ENCODE measurements at places on chromosomes 4 and X.

GRCh38 chrX:2901367-2902036 lies 27.6 kb downstream of the ARSD start:
- no peak for DNase-seq

DNA sequence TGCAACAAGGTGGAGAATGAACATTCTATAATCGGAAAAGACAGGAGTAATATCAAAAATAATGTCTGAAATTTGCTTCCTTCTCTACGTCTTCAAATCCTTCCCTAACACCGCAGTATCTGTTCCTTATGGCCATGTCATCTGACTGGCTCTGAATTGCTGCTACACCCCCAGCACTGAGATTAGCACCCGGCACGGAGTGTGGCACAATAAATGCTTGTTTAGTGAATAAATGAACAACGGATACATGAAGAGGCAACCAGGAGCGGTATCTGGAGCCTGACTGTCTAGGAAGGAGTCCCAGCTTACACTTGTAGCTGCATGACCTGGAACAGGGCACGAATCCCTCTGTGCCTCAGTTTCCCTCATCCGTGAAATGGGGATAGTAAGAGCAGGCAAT lies 164.3 kb downstream of the AFAP1 start:
- DNase-seq: no peak

- DNase-seq: no peak
Measured at GRCh38 chr4:1201851-1202525, 29.6 kb upstream of the SPON2 start.

DNA sequence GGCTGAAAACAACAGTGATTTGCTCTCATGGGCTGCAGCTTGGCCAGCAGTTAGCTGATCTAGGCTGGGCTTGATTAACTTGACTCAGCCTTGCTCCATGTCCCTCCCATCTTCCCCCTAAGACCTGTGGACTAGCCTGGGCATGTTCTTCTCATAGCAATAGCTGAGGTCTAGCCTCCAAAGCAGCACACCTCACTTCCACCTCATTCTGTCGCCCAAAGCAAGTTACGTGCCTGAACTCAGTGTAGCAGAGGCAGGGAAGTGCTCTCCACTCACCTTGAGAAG lies 62.2 kb downstream of the EVC start:
- DNase-seq: peak; percentile 59

DNA sequence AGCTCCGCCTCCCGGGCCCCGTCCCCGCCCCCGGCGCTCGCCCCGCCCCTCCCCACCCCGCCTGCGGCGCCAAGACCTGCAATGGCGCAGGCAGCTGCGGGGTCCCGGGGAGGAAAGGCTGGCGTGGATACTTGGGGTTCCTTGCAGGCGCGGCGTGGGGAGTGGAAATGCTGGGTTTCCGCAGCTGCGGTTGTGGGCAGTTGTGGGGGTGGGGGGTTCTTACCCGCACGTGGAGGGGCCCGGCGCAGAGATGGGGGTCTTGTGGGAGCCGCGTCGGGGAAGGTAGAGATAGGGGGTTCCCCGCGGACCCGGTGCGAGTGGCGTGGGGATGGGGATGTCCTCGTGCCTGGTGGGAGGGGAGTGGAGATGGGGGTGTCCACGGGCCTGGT lies 680 bp upstream of the ASMTL start:
- DNase-seq: peak; percentile 32

DNA sequence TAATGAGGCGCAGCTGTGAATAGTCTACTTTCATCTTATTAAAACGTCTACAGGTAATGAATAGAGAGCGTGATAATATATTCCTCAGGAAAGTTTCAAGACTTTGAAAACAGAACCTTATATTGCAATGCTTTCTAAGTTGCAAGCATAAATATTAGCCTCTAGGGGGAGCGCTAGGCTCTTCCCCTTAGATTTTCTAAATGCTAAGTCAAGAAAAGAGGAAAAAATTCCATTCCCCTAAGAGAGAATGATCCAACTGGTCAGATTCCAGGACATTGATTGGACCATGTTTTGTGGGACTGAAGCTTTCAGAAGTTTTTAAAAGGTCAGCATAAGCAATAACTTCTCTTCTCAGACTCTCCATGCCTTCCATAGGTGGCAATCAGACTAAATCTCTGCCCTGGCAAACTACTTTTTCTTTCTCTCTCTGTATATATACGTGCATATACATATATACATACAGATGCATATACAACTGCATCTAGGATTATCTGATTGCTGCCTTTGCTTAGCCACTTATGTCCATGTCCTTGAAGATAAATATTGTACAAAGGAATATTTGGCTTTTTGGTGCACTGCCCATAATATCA lies 492.9 kb downstream of the INPP4B start:
- peak; percentile 63 for DNase-seq

GRCh38 chr4:1715002-1715758 lies 3.1 kb upstream of the SLBP start:
- no peak for DNase-seq

GRCh38 chr4:95124906-95125504 lies 367.2 kb downstream of the BMPR1B start:
- DNase-seq: peak; percentile 27

DNA sequence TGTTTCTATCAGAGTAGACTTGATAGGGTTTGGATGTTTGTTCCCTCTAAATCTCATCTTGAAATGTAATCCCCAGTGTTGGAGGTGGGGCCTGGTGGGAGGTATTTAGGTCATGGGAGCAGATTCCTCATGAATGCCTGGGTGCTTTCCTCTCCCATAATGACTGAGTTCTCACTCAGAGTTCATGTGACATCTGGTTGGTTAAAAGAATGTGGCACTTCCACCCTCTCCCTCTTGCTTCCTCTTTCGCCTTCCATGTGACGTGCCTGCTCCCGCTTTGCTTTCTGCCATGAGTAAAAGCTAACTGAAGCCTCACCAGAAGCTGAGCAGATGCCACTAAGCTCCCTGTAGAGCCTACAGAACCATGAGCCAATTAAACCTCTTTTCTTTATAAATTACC lies 47.3 kb upstream of the SRPX start:
- no peak for DNase-seq

DNA sequence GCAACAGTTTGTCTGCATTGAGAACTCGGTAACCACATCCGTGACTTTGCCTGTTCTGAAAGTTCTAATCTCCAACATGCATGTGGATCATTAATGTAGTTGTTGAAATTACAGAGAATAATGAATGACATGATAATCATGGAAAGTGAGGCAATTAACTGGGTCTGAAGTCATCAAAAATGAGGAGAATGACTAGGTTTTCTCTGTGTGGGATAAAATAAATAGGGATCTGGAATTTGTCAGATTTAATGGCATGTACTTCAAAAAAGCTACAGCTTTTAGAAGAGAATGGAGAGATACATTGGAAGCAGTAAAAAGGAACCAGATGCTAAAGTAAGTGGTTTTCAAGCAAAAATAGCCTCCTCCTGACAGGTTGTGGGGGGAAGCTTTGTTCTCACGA lies 59.3 kb downstream of the AFM start:
- no peak for DNase-seq

DNA sequence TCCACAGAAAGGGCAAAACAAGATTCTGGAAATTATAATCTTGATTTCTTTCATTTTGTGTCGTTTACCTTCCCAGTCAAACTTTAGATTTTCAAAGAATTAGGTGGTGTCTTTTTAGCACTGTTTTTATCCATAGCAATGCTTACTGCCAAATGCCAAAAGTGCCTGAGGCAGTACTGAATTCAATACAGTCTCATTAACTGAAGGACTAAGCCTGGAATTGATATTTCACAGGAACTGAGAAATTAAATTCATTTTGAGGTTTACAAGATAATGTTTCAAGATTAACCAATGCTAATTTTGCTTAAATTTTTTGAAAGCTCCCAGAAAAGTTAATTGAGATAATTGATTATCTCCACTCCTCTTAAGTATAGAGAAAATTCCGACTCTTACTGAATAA lies 68.8 kb upstream of the ARHGAP24 start:
- no peak for DNase-seq

DNA sequence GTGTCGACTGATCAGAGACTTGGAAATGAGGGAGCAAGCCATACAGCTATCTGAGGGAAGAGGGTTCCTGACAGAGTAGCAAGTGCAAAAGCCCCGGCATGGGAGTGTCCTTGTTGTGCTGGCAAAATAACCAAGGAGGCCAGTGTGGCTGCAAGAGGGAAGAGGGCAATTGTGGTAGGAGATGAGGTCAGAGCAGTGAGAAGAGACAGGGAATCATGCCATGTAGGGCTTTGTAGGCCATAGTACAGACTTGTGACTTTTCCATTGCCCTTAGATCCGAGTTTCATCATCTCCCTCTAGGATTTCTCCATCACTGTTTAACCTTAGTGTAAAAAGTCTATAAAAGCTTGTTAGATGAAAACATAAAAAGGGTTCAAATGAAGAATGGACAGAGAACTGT lies 76.2 kb downstream of the DOCK11 start:
- no peak for DNase-seq

DNA sequence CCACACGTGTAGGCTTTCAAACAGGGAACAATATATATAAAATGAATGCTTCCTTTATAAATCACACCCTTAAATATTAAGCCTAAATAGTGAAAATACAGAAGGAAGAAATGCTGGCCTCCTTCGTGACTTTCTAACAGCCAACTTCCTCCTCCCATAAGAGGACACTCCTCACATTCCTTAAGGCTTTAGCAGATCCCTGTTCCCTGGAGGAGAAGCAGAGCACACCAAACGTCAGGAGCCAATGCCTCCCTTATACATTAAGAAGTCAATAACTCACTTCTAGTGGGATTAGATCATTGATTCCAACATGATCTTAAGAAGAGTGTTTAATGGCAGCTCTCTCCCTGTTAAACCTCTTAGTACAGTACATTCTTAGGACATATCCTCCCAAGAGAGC lies 108.4 kb upstream of the FAM241A start:
- DNase-seq: no peak

- no peak for DNase-seq
Measured at GRCh38 chr4:87734084-87734483, 65.3 kb upstream of the IBSP start.

- DNase-seq: no peak
Measured at GRCh38 chr4:145299380-145300076, 119.1 kb upstream of the OTUD4 start.

GRCh38 chrX:40082447-40083119 lies 15.2 kb downstream of the BCOR start:
- no peak for DNase-seq

GRCh38 chrX:130082244-130083106 lies 27.8 kb downstream of the ELF4 start:
- DNase-seq: no peak

DNA sequence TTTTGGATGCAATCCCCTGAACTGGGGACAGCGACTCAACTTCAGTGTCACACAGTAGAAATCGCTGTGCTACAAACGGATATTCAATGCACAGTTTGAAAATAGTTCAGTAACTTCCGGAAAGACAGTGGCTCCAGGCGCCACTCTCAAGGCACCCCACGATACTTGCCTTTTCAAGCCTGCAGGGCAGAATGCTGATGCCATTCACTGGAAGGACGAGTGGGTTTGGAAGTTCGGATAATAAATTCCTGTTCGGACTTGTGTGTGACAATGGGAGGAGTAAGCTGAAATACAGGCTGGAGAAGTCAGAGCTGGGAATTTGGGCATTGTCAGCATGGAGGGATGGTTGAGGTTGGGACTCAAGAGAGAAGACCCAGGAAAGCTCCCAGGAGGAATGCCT lies 64.3 kb upstream of the HELT start:
- no peak for DNase-seq

DNA sequence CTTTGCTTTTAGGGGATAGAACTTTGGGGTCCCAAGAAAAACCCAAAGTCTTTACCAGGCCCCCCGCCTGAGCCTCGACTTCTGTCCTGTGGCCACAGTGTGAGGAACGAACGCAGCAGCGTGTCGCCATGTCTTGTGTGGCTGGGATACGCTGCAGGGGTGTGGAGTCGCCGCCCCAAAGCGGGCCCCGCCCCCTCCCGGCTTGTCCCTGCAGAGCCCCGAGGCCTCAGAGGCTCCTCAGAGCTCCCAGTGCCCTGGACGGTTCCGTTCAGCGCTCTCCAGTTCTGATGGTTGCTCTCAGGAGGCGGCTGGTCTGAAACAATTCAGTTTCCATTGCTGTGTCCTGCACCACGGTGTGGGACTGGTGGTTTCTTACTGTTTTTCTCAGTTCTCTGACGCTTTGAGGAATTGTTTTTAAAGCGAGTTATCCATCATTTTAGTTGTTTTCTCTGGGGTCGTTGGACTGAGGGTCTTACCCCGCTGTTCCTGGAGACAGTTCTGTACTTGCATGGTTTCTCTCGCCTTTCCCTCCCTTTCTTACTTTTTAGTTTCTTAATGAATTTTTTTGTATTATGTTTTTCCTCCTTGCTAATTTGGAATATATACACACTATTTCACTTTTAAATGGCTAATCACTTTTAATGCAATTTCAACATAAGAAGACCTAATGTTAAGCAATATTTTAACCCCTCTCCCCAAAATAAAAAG lies 1.6 kb upstream of the IDUA start:
- no peak for DNase-seq

DNA sequence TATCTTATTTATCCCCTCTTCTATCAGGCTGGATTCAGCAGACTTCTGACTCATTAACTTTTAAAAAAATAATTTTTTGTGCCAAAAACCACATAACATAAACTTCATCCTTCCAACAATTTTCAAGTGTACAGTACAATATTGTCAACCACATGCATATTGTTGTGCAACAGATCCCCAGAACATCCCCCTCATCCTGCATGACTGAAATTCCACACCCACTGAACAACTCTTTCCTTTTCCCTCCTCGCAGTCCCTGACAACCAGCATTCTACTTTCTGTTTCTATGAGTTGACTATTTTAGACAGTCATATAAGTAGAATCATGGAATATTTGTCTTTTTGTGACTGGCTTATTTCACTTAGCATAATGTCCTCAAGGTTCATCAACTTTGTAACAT lies 2.2 kb upstream of the MID2 start:
- peak; percentile 47 for DNase-seq

- no peak for DNase-seq
Measured at GRCh38 chr4:37132351-37132974, 112.1 kb upstream of the NWD2 start.

DNA sequence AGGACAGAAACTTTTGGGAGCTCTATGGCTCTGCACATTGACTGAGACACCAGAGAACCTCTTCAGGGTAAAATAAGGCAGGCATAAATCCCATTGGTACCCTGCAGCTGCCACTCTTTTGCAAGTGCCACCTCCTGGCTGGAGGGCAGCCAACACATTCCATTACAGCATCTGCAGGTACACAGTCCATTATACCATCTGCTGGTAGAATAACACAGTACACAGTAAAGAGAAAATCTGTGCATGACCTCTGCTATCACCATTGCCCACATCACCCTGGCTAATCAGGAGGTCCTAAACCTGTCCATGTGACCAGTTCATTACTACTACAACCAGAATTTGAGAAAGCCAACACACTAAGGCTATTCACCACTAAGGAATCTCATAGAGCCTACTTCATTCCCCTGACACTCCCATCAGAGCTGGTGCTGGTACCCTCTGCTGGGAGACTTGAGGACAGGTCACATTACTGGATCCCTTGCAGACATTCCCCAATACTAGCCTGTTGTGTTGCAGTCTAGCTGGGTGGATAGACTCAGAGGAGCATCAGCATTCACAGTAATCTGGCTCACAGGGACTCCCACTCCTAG lies 176.2 kb upstream of the TACR3 start:
- DNase-seq: no peak
